ENCODE measurements at places on chromosomes 16 and 17.

GRCh38 chr17:49851387-49852291 is 3.8 kb upstream of the TAC4 start:
- DNase-seq = peak; percentile 49

DNA sequence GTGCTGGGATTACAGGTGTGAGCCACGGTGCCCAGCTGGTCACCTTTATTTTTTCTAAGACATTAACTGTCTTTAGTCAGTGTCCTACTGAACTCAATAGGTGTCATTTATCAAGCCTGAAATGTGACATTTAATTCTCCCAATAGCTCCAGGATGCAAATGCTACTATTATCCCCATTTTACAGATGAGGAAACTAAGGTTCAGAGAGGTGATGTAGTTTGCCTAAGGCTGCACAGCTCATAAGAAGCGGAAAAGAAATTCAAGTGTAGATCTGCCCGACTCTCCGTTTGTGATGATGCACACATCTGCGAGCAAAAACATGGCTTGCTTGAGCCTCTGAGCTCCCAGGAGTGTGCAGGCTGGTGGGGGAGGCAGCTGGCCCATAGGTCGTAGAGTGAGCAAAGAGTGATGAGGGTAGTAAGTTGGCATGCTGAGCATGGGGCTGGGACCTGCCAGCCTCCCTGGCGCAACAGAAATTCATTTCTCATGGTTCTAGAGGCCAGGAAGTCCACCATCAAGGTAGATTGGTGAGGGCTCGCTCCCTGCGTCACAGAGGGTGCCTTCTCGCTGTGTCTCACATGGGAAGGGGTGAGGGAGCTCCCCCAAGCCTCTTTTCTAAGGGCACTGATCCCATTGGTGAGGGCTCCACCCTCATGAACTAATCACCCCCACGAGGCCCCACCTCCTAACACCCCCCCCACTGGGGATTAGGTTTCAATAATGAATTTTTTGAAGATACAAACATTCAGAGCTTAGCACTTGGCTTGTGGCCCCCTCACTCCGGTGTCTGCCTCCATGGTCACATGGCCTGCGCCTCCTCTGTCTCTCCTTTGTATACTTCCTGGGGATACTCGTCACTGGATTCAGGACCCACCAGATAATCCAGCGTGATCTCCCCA is 141.5 kb upstream of the PLCG2 start:
- DNase-seq = no peak

DNA sequence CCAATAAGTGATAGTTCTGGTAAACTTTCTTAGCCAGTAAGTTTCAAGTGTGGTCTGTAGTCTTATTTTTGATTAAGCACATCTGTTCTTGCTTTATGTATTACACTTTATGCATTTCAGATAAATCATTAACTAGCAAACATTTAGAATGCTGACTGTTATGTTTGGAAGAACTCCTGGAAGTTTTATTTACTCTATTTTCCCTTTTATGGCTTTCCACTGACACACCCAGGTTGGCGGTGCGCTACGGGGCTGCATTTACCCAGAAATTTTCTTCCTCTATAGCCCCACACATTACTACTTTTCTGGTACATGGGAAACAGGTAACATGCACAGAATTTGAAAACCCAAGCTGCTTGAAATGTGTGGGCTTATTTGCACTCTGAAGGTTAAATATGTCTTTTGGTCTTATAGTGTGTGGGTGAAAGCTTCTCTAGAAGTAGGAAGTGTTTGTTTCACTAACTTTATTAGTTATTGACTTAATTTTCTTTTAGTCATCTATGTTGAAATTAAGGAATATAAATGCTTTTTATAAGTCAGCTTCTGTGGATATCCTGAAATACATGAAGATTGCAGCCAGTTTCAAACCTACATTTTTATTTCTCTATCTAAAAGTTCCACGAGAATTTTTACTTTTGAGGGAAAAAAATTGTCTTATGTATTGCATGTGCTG is 203.7 kb downstream of the PHKB start:
- no peak for DNase-seq

- no peak for DNase-seq
Observed at GRCh38 chr17:61729690-61730268, 133.5 kb downstream of the BRIP1 start.

- no peak for DNase-seq
Observed at GRCh38 chr16:87715658-87716057, 50.1 kb downstream of the KLHDC4 start.

DNA sequence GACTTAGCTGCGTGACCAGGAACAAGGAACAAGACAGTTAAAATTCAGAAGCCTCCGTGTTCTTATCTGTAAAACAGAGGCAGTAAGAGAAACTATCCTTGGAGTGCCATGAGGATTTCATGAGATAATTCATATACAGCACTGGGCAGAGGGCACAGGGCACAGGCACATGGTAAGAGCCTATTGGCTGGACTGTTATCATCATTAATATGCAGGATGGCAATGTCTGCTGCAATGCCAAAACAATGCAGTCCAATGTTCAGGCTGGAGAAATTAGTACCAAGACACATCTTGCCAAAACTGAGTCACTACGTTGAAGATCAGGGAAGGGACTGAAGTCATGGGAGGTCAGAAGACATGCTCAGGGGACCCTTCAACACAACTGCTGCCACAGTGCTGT is 13.6 kb downstream of the CDRT4 start:
- no peak for DNase-seq

DNA sequence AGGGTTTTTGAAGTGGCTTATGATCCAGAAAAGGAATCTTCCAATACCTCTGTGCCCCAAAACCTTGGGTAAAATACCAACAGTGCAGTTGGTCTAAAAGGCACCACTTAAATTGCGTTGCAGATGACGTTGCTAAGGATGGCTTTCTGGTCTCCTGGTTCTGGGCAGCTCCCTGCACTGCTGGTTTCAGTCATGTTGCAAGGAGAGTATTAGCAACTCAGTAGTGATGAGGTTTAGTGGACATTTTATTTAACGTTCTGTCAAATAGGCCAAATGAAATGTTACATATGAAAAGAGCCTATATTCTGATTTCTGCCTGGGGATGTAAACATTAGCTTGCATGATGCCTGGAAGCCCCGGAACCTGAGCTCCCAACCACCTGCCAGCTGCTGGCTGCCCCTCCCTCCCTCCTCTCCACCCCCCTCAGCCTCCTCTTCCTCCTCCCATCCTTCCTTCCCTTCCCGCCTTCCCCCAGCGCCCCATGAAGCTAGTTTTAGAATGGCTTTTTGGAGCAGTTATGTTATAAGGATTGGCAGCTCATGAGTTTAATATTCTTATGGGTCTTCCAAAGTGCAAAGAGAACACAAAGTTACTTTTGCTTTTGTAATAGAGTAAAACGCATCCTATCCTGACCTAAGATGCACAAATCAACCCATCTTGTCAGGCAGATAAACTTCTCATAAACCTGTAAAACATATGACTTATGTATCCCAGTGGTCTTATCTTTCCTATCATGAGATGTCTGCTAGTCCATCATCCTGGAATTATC is 20.7 kb downstream of the CD7 start:
- no peak for DNase-seq

- DNase-seq = no peak
Observed at GRCh38 chr16:84741340-84741830, 41.6 kb downstream of the USP10 start.

DNA sequence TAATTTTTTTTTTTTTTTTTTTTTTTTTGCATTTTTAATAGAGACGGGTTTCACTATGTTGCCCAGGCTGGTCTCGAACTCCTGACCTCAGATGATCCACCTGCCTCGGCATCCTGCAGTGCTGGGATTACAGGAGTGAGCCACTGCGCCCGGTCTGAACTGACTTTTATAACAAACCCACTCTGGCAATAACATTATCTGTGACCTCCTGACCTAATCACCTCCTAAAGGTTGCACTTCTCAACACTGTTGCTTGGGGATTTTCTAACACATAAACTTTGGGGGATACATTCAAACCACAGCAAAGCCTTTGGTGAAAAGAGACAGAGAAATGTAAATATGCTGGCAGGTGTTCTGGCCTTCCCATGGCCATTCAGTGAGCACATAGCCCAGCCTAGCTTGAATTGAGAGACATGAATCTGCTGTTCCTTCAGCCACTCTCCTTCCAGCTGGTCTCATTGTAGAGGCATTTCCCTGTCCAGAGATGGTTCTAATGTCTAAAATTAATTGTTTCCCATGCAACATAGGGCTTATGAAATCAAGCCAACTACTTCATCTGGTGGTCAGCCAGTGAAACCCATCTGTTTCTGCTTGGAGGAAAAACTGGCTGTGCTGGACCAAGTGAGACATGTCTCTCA is 28.3 kb downstream of the LYRM1 start:
- no peak for DNase-seq

GRCh38 chr17:81533339-81534141 is 5.4 kb downstream of the FSCN2 start:
- DNase-seq = no peak

DNA sequence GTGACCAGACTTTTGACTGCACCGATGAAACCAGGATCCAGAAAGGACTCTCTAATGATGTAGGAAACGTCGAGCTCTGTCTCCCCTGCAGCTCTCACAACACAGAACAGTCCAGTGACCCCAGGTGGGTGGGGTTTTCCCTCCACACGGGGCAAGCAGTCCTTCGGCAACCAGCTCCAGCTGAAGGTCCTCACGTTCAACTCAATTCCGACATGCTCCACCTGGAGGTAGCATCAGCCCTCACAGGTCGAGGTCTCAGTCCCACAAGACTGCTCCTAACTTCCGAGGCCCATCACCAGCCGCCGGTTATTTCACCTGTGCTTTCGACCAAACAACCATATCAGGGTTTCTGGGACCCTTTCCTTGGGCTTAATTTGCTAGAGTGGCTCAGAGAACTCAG is 28.2 kb downstream of the ITGAE start:
- DNase-seq = no peak

DNA sequence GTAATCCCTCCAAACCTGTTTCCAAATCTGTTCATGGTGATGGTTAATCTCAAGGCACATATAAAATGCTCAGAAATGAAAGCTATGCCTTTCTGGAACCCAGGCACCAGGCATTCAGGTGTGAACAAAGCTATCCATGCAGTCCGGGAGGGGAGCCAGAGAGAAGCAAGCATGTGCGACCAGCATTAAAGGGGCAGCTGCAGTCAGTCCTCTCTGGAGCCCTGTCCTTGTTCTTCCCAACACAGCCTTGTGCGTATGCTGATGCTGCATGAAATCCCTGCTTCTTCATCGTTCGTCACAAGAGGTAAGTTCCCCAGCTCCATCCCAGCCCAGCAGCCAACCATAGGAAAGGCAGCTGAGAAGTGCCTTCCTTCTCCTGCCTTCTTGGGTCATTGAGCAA is 148.7 kb downstream of the GRIN2A start:
- DNase-seq = no peak

GRCh38 chr17:4482338-4483011 is 16.2 kb upstream of the SPNS2 start:
- no peak for DNase-seq

DNA sequence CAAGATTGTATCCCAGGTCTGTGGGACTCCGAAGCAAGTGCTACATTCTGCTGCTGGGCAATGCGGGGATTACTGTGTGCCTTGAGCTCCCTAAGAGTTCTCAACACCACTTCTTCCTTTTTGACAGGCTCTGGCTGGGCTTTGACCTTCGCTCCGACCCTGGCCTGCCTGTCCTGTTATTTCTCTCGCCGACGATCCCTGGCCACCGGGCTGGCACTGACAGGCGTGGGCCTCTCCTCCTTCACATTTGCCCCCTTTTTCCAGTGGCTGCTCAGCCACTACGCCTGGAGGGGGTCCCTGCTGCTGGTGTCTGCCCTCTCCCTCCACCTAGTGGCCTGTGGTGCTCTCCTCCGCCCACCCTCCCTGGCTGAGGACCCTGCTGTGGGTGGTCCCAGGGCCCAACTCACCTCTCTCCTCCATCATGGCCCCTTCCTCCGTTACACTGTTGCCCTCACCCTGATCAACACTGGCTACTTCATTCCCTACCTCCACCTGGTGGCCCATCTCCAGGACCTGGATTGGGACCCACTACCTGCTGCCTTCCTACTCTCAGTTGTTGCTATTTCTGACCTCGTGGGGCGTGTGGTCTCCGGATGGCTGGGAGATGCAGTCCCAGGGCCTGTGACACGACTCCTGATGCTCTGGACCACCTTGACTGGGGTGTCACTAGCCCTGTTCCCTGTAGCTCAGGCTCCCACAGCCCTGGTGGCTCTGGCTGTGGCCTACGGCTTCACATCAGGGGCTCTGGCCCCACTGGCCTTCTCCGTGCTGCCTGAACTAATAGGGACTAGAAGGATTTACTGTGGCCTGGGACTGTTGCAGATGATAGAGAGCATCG is 2.4 kb downstream of the SLC16A13 start:
- no peak for DNase-seq

DNA sequence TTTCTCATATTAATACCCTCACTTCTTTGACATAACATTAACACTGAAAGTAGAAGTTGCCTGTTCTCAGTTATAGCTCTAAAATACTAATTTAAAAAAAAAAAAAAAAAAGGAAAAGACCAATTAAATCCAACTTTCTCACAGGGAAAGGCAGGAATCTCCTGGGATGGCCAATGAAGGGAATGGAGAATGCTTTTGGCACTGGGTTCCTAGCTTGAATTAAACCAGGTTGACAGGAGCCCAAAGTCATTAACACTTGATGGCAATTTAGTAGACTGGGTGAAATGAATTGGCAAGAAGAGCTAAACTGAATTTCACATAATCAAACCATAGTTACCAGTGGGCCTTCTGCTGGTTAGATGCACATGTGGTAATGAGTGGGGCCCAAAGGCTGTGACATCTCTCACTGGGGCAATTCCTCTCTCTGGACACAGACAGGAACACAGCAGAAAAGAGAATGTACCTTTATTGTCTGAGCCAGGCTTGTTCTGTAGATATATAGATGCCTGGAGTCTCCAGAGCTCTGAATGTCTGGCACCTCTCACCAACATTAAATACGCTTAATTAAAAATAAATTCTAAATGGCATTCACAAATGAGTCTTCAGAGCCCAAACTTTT is 37.6 kb downstream of the NXPH3 start:
- DNase-seq = no peak

DNA sequence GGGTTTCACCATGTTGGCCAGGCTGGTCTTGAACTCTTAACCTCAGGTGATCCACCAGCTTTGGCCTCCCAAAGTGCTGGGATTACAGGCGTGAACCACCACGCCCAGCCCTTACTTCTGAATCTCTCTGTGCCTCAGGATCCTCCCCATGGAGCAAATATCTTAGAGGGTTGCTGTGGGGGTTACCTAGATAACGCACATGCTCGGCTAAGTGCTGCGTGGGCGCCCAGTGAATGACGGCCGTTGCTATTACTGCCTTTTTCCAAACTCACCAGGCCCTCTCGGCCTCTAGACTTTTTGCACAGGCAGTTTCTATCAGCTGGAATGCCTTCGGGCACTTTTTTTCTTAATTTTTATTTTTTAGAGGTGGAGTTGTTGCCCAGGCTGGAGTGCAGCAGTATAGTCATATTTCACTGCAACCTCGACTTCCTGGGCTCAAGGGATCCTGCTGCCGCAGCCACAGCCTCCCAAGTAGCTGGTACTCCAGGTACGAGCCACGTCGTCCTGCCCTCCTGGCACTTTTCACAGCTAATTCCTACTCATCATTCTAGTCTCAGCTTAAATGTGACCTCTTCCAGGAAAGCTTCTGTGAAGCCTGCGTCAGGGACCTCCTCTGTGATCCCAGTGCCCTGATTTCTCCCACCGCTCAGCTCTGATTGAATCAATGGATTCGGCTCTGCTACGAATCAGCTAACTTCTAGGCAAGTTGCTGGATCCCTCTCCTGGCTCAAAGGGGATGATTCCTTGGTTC is 8.6 kb downstream of the CCDC102A start:
- no peak for DNase-seq

Data from T-helper 17 cell (primary cell).